Stimulated activated CD4-positive, alpha-beta T cell treated with anti-CD3 and anti-CD28 coated beads, TNF-alpha, amount 100 ng/mL, for 1 hour (primary cell): ENCODE measurements at places on chromosomes 4 and X.
A peak's percentile ranks its signal among the peaks of the same experiment; 100 is the strongest.

DNA sequence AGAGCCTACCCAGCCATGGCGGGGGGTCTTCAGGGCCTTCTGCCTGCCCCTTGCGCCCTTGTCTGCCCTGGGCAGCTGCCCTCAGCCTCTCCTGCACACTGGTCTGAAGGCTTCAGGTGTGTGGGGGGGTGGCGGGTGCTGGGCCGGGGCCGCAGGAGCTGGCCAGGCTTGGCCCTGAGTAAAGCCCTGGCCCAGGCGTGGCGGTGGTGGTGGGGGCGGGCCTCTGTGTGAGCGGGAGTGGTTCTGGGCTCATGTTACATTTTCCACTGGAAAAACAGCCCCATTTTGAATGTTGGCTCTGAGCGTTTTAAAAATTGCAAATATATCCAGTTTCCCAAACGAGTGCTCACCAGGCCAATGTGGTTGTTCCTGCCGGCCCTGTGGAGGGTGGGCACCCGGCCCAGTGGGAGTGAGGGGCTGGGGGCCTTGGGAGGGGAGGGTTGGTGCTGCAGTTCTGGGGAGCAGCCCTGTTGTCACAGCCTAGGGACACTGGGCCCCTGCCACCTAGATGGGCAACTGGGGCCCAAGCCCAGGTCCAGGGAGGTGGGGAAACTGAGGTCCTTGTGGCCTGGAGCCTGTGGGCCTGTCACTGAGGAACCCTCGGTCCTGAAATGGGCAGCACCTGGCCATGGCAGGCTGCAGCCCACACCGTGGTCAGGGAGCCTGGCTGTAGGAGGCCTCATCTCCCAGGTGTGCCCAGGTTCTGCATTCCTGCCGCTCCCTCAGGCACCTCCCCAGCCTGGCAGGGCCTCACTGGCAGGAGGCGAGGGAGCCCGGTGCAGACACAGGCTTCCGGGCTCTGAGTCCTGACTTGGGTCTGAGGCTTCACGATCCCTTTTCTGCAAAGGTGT is 28.3 kb downstream of the FGFRL1 start:
- no peak for DNase-seq

GRCh38 chr4:65391382-65391781 is 278.9 kb downstream of the EPHA5 start:
- DNase-seq, result no peak

GRCh38 chr4:141896687-141897086 is 260.3 kb downstream of the IL15 start:
- DNase-seq, result no peak

GRCh38 chrX:8811611-8812010 is 10.4 kb upstream of the FAM9A start:
- DNase-seq, result no peak

- no peak for DNase-seq
These were observed at the start of gene LNX1 for GRCh38 chr4:53591372-53591892. Gene LNX1 (minus strand): TSS chr4:53591486. CDS start chr4:53574002, 17,484 bp downstream.

DNA sequence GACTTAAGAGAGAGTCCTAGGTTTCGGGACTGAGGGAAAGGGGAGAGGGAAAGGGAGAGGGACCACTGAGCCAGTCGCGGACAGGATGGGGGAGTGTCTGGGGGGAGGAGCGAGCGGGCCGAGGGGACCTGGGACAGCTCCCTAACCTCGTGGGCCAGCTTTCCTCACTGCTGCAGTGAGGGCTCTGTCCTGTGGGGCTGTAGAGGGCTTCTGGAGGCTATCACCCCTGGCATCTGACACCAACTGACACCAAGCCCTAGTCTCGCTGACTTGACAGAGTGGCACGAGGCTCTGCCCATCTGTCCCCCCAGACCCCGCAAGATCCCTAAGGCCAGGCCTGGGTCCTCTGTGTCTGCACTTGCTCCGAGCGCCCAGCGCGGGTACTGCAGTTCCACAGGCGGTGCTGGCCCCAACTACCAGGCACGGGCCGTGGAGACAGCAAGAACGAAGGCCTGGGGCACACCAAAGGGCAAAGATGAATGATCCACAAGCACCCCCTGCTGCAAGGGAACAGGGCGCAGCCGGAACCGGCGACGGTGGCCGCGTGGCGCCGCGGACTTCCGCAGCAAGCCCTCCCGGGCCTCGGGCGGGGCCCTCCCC is 465 bp downstream of the HAUS7 start:
- DNase-seq, result no peak

DNA sequence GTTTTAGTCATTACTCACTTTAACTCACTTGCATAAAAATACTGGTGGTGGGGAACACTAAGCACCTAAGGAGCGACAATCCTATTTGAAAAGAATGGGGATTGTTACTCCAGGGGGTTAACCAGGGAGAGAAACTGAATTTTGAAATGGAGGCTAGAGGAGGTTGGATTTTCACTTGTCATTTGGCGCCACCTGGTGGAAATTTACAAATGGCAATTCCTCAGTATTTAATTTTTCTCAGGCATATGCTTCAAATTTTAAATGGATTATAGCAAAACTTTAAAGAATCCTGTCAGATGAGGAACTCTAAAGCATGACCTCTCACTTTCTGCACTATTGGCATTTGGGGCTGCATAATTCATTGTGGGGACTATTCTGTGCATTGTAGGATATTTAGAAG is 2.7 kb upstream of the GEMIN8 start:
- peak; percentile 35 for DNase-seq

GRCh38 chr4:153095448-153096204 is 108.6 kb upstream of the TRIM2 start:
- DNase-seq, result no peak

DNA sequence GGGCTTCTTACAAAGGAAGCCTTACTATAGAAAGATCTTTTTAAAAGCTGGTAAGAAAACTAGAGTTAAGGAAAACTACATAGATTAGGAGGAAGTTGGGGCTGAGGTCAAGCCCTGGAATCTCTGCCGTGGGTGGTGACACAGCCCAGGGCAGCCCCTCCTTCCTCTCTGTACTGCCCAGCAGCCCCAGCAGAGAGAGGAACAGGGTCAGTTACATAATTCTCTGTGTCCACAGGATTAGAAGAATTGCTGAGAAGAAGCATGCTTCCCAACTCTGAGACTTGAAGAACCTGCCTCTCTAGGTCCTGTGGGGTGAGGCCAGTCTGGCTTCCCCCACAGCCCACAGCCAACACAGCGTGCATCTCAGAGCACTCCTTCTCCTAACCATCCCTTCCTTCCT is 9.2 kb upstream of the ABLIM2 start:
- no peak for DNase-seq

DNA sequence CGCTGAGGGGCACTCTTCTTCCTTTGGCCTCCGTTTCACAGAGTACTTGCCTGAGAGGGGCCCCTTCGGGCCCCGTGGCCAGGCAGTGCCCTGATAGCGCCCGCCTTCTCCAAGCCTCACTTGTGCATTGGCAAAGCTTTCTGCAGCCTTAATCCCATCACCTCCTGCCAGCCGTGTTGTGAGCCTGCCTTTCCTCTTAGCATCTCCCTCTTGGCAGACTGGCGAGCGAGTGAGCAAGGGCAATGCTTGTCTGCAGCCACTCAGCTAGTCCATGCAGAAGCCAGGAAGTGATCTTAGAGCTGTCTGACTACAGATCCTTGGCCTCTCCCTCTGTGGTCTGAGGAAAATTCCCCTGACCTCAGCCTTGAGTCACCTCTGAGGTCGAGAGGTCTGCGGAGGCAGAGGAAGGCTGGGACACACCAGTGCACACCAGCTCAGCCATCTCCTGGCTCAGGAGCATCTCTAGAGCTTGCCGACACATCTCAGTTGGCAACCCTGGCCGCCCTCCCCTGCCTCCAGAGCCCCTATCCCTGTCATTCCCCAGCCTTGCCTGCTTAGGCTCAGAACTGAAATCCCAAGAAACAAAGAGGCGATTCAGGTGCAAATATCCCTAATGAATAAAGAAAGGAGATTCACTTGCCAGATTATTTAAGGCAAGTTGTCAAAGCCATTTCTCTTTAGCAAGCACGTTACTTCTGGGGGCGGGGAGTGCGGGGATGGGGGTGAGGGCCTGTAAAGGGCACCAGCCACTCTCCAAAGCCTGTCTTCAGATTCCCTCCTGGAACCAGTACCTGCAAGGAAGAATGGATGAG is 143.5 kb upstream of the MAMLD1 start:
- no peak for DNase-seq

GRCh38 chr4:212438-213188 is 88.3 kb downstream of the ZNF718 start:
- no peak for DNase-seq

DNA sequence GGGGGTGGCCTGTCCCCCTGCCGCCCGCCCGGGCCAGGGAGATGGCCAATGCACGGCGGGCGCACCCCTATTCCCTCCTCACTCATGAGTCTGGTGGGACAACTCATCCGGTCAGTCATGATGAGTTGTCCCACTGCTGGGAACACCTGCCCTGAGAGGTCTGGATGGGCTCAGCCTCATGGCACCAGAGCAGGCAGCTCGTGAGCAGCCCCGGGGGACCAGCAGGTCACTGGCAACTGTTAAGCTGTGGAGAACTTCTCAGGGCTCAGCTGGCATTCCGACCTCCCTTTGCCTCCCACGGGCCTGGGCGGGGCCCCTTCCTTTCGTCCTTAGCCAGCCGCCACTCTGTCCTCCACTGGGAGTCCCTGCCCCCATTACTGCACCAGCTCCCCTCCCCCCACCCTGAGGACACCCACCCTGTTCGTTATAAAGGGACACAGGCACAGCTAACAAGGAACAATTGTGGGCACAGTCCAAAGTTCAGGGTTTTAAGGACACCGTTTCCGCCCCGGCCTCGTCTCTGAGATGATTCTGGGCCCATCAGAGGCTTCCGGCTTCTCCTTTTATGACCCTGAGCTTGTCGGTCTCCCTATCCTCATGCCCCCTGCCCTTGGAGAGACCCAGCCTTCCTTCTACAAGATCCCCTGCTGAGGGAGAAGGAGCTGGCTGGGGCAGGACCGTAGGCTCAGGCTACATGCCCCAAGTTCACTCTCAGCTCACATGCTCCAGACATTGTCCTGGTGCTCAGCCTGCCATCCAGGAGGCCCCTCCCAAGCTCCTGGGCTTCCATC is 14.6 kb upstream of the KIAA0232 start:
- no peak for DNase-seq

DNA sequence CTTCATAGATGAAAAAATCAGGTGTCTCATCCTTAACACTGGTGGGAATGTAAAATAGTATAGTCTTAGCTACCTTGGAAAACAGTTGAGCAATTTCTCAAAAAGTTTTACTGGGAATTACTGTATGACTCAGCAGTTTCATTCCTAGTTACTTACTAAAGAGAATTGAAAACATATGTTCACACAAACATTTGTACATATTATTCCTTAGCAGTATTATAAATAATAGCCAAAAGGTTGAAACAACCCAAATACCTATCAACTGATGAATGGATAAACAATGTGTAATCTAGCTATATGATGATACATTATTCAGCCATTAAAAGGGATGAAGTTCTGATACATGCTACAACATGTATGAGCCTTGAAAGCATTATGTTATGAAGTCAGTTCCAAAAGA is 41.7 kb downstream of the RBM46 start:
- no peak for DNase-seq

DNA sequence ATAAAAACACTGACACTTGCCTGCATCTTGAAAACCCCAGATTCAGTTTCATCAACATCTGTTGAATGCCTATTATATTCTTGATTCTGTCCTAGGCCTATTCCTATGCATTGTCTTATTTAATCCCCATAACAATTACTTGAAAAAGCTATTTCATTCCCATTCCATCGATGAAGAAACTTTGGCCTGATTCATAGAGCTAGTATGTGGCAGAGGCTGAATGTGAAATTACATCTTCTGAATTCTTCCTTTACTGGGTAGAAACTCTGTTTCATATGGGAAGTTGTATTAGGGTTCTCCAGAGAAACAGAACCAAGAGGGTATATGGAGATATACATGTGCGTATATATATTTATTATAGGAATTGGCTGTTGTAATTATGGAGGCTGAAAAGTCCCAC is 35.0 kb upstream of the SLC4A4 start:
- no peak for DNase-seq

DNA sequence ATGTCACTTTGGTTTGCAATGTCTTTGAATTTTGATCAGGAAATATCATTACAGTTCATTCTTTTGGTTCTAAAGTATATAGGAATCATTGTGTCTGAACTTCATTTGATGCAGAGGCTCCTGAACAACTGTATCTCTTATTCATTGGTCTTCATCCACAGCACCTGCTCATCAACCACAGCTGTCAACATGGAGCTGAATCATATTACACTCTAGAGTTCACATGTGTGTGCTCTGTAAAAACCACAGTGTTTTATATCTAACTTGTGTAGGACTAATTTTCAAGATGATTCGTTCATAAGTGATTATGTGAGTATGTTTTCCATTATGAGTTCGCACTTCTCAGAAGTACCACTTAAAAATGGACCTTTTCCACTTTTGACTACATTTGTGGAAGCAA is 643.3 kb upstream of the FAM241A start:
- DNase-seq, result no peak

DNA sequence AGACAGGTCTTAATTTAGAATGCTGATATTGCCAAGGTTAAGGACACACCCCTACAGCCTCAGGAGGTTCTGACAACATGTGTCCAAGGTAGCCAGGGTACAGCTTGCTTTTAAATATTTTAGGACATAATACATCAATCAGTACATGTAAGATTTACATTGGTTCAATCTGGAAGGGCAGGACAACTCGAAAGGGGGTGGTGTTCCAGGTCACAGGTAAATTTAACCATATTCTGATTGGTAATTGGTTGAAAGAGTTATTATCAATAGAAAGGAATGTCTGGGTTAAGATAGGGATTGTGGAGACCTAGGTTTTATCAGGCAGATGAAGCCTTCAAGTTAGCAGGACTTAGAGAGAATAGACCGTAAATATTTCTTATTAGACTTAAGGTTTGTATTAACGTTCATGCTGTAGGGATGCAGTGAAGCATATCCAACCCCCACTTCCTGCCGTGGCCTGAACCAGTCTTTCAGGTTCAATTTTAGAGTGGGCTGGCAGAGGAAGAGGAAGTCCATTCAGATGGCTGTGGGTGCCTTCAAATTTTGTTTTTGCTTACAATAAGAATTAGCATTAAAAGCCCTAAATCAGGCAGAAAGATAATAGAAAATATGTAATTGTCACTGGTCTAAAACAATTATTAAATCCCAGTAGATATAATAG is 136.5 kb upstream of the GALNTL6 start:
- no peak for DNase-seq

GRCh38 chr4:40190019-40190418 is 6.8 kb upstream of the RHOH start:
- no peak for DNase-seq

GRCh38 chrX:120120223-120120622 is 4.5 kb upstream of the RHOXF1 start:
- no peak for DNase-seq

DNA sequence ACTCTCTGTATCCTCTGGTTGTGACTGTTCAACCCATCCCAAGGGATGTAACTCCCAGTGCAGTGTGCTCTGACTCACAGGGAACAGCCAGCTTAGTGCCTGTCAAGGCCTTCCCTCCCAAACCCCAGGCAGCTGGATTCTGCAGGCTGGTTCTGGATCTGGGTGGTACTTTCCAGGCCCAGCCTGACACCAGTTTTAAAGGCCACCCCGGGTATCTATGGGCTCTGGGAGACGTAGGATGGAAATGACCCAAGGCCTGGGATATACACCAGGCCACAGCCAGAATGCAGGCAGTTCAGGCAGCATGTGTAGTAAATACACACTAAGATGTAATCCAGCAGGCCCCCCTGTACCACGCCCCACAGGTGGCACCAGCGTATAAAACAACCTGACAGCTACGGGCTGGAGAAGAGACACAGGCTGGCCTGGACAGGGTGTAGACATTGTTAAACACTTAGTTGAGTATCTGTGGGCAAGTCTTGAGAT is 64.2 kb downstream of the SPINK2 start:
- no peak for DNase-seq

- DNase-seq, result no peak
These were observed 7.1 kb upstream of the ZNF330 start for GRCh38 chr4:141213550-141213991.

- DNase-seq, result no peak
These were observed 500.8 kb downstream of the PCDH7 start for GRCh38 chr4:31220921-31221320.
